ENCODE measurements at places on chromosomes 13 and 19. TPM values are rescaled to one million over a fixed set of nuclear protein-coding genes. Genes with fewer than 3 reads are reported as not detected.

DNA sequence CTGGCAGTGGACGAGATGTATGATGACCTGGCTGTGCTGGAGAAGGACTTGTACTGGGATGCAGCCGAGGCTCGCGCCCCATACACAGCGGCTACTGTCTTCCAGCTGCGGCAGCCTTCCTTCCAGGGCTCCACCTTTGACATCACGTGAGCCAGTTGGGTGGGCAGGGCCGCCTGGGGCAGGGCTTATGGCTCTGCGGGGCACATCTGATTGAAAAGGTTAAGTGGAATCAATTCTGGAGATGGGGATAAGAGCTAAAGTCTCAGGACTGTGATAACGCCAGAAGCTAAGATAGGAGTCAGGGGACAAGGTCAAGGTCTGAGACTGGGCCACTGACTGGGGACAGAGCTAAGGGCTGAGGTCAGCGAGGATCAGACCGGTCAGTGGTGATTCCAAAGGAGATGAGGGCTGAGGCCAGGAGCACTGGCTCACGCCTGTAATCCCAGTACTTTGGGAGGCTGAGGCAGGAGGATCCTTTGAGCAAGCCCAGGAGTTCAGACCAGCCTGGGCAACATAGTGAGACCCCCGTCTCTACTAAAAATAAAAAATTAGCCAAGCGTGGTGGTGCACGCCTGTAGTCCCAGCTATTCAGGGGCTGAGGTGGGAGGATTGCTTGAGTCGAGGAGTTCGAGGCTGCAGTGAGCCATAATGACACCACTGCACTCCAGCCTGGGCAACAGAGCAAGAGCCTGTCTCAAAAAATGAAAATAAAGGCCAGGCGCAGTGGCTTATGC, 4.7 kb downstream of the BEST2 start:
- DNase-seq, result no peak

DNA sequence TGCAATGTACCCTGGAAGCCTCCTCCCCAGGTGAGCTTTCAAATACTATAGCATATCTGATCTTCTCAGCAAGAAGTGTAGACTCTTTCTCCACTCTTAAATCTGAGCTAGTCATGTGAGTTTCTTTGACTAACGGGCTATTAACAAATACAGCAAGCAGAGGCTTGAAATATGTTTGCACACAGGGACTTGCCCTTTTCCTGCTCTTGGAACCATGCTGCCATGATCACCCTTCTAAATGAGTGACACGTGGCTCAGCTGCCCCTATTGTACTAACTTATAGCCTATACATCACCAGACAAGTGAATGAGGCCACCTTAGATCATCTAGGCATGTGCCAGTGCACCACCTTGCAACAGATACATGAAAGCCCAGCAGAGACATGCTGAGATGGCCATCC, 13.3 kb upstream of the SUCLA2 start:
- no peak for DNase-seq

GRCh38 chr13:41897126-41897525, 63.8 kb downstream of the VWA8 start:
- no peak for DNase-seq

DNA sequence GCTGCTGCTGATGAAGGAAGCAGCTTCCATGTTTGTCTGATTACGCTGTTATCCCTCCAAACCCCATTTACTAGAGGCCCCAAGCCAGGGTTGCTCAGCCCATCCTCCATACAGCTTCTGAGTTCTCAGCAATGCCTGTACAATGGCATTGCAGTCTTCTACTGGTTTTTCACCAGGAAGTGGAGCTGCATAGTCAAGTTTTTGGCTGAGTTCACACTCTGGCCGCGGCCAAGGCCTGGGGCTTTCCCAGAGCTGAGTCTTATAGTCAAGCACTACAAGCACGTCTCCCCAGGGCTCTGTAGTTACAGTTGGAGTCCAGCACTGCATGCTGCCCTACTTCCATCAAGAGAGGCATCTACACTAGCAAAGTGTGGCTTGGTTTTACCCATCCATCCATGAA, 182.5 kb downstream of the POU4F1 start:
- DNase-seq, result no peak

DNA sequence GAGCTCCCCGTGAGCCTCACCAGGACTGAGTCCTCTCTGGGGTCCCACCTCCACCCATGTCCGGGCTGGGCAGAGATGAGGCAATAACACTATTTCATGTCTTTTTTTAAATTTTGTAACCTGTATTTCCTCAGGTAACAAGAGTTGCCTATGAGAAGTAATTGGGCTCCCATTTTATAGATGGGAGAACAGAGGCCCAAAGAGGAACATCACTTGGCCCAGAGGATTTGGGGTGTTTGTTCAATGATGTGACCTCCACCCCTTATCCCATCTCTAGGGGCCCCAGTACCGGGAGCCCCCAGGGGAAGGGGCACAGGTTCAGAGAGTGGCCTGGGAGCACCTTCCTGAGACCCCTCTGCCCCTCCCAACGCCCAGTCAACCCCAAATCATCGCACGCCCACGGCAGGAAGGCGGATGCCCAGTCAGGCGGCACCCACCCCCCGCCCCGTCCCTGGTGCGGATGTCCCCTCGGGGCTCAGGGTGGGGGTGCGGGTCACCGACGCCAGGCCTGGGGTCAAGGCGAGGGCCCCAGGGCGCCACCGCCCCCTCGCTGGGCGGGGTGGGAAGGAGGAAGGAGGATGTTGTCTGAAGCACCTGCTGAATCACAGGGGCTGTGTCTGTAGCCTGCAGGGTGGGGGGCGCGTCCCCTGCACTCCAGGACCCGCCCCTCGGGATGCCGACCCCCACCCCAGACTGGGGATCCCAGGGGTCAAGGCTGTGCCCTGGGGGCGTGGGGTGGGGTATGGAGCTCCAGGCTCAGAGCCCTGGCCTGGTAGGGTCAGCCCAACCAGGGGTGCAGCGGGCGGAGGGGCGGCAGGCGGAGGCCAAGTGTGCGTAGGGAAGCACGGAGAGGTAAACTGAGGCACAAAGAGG, 9.0 kb upstream of the CIRBP start:
- no peak for DNase-seq

GRCh38 chr19:8196271-8196927, 12.8 kb upstream of the CERS4 start:
- no peak for DNase-seq

- no peak for DNase-seq
These were observed 121.5 kb upstream of the CSNK1A1L start for GRCh38 chr13:37226971-37227370.

CABP5 gene
- total RNA-seq, result not detected

FFAR2 gene
- not detected for total RNA-seq

Data from activated T-helper 1 cell treated with anti-CD3 and anti-CD28 coated beads, Interleukin-12 subunit alpha, Interleukin-12 subunit beta, Interleukin-2, Interleukin-4 antibody, amounts not matched to agents 30 ng/mL and 10 ng/mL and 1 ng/mL, durations not matched to agents 14 hours and 24 hours and 36 hours (primary cell).